ENCODE measurements at places on chromosomes 16 and 17. TPM values are rescaled to one million over a fixed set of nuclear protein-coding genes. Genes with fewer than 3 reads are reported as not detected.

GRIN2C gene
- 0.14 TPM for polyA plus RNA-seq

- no peak for DNase-seq
These were observed 49.6 kb downstream of the SDK2 start for GRCh38 chr17:73594598-73594997.

DNA sequence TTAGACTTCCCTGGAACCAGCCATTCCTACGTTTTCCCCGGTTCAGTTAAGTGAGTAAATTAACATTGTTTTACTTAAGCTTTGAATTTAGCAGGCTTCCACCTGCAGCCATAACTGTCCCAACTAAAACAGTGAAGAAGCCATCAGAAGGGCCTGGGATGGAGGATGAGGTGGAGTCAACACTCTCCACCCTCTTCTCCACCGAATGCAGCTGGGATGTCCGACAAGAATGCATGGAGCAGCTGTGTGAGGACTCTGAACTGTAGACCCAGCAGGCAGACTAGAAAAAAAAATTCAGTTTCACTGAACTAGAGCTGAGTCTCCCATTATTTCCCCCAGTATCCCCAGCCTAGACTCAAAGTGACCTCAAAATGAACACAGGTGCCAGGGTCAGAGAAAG, 114.8 kb downstream of the C16orf95 start:
- no peak for DNase-seq

DNA sequence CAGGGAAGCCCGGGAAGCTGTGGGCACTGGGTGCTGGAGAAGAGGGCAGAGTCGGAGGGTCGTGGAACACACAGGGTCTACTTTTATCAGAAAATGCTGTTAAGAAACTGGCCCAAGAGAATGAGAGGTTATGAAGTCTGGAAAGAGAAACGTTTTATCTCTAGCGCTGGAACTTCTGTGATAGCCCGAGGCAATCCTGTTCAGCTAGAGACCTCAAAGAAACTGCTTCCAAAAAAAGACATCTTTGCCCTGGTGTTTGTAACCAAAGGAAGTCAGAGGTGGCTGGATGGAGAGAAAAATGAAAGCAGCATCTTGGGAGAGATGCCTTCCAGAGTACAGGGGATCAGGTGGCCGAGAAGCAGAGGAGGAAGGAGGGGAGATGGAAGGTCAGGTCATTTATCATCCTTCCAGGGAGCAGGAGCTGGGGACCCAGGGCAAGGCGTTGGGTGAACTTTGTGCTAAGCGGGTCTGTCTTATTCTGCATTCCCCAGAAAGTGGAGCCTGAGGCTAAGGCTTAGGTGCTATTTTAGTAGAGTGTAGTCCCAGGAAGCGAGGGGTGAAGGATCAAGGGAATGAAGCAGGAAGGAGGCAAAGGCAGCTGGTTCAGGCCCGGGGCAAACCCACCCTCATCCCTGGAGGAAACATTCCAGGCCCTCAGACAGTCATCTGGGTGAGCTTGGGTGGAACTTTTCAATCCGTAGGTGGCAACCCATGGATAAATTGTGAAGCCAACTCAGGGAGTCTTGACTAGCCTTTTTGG, 66.5 kb downstream of the MGAT5B start:
- DNase-seq = no peak

DNA sequence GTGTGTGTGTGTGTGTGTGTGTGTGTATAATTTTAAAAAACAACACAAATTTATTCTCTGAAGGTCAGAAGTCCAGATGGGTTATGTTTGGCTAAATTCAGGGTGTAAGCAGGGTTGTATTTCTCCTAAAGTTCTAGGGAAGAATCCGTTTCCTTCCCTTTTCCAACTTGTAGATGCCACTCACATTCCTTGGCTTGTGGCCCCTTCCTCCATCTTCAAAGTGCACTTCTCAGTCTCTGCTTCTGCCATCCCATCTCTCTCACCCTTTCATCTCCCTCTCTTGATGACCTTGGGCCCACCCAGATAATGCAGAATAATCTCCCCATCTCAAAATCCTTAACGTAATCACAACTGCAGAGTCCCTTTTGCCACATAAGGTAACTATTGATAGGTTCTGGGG, 7.8 kb upstream of the TFAP4 start:
- DNase-seq = no peak

DNA sequence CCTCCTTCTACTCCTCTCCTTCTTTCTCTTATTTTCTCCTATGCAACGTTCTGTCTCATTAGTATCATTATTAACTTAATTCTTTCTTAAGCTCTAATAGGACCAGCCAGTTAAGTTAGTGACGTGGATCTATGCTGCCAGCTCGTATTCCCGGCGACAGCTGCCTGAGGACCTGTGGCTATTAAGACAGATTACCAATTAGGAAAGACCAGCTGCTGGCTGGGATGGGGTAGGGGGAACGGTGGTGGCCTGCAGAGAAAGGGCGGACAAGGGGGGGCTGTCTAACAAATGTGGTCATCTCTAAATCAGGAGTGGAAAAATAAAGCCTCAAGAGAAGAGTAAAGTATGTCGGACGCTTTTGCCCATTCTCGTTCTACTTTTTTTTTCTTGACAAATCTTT, 770 bp upstream of the MYH3 start:
- no peak for DNase-seq

GRCh38 chr17:47816947-47817346, 4.6 kb downstream of the OSBPL7 start:
- no peak for DNase-seq

DNA sequence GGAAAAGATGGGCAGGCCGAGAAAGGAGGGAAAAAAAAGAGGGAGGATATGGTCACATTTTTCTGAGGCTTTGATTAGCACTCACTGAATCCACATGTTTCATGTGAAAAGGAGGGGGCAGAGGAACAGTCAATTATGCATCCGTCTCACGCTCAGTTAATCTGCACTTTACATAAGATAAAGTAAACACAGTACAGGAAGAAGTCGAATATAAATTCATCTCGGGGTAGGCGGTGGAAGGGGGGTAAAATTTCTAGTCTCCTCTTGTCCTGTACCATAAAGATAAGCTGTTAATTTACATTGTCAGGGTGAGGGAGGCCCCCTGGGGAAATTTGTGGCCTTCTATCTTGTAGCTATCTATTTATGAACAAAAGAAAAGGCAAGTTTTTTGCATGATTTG, 73.1 kb upstream of the CES5A start:
- DNase-seq = no peak

DNA sequence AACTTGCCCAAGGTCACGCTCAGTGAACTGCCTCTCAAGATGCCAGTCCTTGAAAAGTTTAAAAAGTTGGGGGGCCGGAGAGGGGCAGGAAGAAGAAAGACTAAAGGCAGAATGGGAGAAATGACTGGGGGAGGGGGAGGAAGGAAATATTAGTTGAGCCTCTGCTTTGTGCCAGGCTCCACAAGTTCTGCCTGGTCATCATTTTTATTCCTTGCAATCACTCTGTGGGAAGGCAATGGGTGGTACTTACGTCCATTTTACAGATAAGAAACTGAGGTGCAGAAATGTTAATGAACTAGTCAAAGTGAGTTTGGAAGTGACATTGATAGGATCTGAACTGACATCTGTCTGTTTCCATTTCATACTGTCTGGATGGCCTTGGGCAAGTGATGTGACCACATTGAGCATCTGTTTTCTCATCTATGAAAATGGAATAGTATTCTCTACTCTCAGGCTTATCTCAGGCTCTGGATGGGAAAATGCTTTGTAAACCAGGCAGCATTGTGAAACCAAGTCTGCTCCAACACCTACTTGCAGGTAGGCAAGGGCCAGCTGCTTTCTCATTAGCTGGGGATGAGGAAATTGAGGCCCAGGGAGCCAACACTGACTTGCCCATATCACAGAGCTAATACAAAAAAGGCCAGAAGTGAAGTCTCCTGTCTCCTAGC, 19.2 kb downstream of the ASIC2 start:
- DNase-seq = no peak

LDHD gene
- 5.7 TPM for polyA plus RNA-seq

GRCh38 chr16:73724503-73724902, 572.1 kb upstream of the PSMD7 start:
- DNase-seq = no peak

Data from right renal cortex interstitium (tissue), 3 donors.